ENCODE measurements at places on chromosomes 4 and X.

- no peak for DNase-seq
These were observed 11.0 kb downstream of the CUL4B start for GRCh38 chrX:120549483-120550452.

GRCh38 chr4:107931775-107932321 is 499 bp downstream of the CYP2U1 start:
- peak; percentile 0 for DNase-seq

GRCh38 chr4:2341911-2342652 is 76.4 kb downstream of the ZFYVE28 start:
- DNase-seq: no peak

GRCh38 chr4:148448141-148448540 is 5.9 kb upstream of the NR3C2 start:
- no peak for DNase-seq

- no peak for DNase-seq
These were observed 69.6 kb downstream of the FAM53A start for GRCh38 chr4:1614502-1614853.

- no peak for DNase-seq
These were observed 8.3 kb downstream of the GPRIN3 start for GRCh38 chr4:89299153-89299791.

DNA sequence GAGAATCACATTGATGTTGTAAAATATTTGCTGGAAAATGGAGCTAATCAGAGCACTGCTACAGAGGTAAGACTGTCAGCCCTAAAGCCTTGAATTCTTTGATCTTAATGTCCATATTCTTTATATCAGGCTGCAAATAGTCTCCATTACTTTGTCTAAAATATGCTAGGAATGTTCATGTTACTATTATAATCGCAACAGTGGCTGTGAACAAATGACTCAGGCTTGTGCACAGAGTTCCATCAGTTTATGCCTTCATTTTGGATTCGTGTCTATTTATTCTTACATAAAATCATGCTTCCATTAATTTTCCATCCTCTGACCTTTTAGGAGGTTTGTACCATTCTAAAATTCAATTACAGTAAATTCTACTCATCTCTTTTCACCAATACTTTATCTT is 182.7 kb downstream of the ANK2 start:
- DNase-seq: no peak

- peak; percentile 12 for DNase-seq
These were observed 88.0 kb downstream of the LEF1 start for GRCh38 chr4:108080747-108081146.

DNA sequence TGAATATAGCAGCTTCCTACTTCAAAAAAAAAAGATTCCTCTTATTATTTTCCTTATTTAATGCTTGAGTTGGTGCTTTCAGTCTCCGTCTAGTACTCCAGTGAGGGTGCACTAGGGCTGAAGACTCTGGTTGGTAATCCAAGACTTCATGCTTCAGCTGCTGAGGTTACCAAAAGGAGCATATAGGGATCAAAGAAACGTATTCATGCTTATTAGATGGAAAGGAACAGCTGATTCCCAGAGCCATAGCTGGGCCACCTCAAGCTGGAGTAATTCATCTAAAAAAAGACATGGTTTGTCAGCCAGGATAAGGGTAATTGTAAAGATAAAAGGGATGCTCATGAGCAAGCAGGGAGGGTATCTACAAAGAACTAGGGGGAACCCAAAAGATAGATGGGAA is 131.7 kb upstream of the FAM47B start:
- DNase-seq: no peak

DNA sequence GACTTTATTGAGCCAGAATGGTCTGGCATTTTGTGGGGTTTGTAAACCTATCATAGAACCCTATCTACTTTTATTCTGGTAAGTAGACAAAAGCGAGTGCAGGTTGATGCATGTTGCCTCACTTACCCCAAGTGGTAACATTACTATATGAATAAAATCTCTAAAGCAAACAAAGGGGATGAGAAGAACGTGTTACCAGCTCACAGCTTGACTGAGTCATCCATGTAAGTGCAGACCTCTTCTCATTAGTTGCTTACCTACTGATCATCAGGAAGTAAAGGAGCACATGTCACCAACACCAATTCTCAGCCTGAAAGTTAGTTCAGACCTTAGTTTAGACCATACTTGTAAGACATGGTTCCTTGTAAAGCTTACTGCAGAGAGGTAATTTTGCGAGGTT is 1328.3 kb downstream of the C4orf33 start:
- no peak for DNase-seq

GRCh38 chr4:21512353-21512752 is 436.2 kb downstream of the KCNIP4 start:
- no peak for DNase-seq

DNA sequence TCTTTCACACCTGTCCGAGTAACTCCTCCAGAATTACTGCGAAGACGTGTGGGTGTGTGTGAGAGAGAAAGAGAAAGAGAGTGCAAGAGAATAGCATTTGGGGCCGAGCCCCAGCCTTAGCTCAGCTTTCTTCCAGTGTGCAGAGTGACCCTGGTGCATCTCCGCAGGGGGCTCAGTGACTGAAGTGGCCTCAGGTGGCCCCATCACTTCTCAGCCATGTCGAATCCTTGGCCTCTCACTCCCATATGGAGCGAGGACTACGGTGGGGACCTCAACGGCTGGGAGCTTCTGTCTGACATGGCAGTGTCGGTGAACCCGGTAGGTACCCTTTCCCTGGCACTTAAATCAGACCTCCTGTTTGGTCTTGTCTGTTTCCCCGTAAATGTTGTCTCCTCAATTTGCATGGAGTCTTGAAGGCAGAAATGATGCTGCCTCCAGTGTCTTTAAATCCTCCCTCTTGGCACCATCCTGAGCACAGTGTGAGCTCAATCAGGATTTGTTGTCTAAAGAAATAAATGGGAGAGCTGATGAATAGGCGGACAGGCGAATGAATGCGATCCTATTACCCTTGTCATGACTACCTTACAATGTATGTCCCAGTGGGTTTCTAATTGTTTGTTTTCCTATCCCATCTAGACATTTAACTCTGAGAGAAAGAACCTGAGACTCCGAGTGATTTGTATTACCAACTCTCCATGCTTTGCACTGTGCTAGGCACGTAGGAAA is 305.9 kb downstream of the AFF2 start:
- no peak for DNase-seq

DNA sequence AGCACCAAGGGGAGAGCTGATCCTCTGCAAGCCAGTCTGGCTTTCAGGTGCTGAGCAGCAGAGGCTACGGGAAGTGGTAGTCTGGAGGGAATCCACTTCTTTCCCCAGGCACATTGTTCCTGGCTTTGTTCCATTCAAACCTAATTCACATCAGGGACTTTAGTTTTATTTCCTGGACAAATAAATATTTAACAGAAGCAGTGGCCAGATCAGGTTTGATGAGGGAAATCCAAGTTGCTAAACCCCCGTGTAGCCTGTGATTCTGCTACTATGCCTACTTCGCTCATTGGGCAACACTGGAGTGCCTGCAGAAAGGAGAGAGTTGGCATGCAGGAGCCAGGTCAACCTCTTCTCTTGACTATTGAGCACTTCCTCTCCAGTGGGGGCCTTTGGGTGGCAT is 13.8 kb upstream of the STBD1 start:
- no peak for DNase-seq

DNA sequence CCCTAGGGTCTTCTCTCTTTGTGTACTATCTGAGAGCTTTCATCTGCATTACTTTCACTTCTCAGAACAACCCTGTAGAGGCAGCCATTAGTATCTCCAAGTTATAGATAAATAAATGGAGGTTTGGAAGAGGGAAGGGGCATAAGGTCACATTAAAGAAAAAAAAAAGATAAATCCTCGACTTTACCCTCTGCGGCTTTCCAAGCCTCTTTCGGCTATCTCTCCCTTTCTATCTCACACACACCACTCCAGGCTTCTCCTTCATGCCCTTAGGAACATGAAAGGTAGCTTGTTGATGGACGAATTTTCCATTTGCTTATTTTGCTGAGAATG is 660 bp upstream of the ARHGEF9 start:
- DNase-seq: no peak

DNA sequence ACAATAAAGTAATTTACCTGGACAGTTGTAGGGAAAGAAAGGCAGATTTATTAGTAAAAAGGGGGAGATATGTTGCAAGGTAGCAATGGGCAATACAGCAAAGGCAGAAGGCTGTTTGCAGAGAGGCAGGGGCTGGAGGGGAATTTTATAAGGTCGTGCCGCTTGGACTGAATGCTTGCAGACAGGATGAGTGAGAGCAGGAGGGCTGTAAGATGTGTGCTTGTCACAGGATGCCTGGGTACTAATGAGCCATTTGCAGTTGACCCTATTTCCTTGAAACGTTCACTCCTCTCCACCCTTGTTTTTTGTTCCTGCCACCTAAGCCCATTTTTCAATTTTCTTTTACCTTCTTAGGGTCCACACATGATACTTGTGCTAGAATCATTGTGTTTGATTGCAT is 214.7 kb downstream of the TRAM1L1 start:
- no peak for DNase-seq

- DNase-seq: no peak
These were observed 25.7 kb upstream of the SHISA3 start for GRCh38 chr4:42371305-42372252.

DNA sequence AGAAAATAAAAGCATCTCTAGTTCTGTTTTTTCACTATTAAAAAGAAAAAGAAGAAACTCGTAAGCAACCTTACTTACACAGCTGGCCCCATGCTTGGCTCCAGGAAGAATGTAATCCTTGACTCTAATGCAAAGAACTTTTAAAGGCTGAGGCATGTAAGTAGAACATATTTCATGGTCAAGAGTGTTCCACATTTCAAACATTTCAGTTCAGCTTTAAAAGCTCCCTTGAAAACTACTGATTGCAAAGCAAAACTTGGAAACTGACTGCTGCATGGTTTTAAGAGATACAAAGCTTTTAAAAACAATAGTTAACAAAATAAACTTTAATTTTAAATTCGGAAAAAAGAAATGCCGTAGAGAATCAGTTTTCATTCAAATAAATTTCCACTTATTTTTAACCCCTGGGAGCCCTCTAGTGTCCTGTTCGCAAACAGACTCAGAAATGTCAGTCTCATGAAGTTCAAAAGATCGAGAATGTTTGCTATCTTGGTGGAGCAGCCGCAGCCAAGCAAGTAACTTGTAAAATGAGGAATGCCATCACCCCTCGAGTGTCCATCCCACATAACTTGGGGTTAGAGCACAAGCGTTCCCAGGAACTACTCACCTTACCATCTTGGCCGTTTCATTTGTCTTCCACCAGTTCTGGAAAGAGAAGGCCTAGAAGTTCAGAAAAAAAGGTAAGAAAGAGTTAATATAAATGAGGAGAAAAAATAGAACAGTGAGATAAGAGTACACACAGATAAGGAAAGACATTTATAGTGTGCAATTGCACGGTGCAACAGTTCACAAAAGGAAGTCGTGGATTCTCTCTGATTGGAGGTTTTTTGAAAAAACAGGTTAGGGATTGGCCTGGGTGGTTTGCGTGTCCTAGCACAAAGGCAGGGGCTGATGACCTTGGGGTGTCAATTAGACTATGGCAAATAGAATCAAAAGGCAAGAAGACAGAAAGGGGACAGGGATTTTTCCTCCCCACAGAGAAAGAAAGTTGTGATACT is at the start of gene GASK1B:
Gene GASK1B, minus strand, starts transcription at position 765 of the 998 bp plus-strand sequence. CDS start 1,650 bp downstream, outside the sequence.
- no peak for DNase-seq

DNA sequence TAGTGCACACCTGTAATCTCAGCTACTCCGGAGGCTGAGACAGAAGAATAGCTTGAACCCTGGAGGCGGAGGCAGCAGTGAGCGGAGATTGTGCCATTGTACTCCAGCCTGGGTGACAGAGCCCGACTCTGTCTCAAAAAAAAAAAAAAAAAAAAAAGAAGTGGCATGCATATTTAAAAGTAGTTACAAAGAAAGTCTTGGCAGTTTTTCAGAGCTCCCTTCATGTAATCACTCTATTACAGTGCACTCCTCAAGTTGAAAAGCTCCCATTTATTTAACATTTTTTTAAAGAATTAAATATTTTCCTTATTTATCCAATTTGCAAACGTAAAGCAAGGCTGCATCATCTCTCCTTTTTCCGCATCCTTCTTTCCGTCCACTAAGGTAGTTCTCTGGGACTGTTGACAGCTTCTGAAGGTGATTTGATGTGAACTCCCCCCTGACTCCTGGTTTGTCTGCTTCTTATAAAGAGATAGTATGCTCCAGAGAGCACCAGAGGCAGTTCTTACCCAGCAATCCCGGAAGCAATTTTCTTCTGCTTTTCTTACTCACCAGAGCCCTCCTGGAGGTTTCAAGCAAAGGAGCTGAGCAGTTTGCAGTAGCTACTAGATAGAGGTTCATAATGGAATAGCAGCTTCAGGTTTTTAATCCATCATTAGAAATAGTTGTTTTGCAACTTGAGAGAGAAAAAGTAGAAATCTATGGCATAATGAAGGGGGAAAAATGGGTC is 151.0 kb downstream of the PALLD start:
- DNase-seq: no peak

DNA sequence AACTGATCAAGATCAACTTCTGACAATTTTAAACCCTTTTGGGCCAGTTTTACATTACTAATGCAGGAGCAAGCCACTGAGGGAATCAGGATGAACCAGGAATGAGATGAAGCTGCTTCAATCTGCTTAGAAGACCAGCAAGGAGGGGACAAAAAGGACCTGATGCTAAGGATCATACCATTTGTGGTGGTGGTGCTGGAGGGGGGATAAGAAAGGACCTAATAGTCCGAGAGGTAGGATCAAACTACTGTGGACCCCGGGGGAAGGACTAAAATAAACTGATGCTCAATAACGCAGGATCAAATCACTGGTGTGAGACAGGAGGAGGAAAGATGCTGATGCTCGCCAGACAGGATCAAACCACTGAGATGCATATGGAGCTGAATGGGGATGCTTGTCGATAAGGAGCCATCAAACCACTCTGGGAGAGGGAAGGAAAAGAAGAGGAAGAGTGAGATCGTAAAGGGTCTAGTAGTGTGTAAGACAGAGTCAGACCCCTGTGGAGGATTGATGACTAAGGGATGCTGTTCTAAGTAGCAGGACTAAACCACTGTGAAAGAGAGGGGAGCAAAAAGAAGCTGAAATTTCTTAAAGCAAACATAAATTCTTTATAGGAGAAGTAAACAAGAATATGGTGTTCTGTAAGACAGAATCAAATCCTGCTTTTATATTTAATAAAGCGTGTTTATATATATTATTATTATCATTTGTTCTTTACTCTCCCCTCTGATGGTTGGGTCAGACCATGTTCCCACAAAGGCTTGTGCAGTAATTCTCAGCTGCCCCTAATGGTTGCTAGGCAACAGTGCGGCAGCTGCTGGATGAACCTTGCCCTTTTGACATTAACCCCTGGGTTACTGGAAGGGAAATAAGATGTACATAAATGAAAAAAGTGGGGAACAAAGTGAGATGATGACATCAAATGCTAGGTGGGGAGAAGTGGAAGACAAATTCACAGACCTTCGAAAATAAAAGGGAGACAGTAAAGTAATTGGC is 432.5 kb upstream of the FGF16 start:
- no peak for DNase-seq

DNA sequence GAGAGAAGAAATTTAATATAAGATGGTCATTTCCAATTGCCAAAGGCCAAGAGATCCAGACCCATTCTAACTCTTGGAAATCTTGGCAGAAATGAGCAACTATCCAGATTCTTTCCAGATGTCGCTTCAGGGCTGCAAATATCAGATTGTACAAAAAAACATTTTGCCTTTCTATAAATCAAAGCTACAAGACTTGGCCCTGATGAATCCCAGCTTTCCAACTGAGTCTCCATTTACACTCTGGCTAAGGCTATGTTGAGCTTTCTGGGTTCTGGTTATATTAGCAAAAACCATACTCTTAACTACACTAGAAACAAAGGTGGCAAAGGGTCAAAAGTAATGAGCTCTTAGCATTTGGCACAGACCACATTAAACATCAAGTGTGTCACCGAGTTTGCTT is 345.8 kb downstream of the OPHN1 start:
- no peak for DNase-seq

- DNase-seq: peak; percentile 70
These were observed 20.2 kb downstream of the WDR1 start for GRCh38 chr4:10096201-10096977.

Data from T-helper 22 cell (primary cell).